Ascending aorta (tissue), 2 donors: ENCODE measurements at places on chromosomes 1 and 21. TPM values are rescaled to one million over a fixed set of nuclear protein-coding genes. Genes with fewer than 3 reads are reported as not detected.

WDR64 gene
- total RNA-seq = not detected

LCE6A gene
- total RNA-seq = not detected

MATN1 gene
- total RNA-seq = 0.85 TPM

SLX9 gene
- total RNA-seq = 0.75 TPM

DNA sequence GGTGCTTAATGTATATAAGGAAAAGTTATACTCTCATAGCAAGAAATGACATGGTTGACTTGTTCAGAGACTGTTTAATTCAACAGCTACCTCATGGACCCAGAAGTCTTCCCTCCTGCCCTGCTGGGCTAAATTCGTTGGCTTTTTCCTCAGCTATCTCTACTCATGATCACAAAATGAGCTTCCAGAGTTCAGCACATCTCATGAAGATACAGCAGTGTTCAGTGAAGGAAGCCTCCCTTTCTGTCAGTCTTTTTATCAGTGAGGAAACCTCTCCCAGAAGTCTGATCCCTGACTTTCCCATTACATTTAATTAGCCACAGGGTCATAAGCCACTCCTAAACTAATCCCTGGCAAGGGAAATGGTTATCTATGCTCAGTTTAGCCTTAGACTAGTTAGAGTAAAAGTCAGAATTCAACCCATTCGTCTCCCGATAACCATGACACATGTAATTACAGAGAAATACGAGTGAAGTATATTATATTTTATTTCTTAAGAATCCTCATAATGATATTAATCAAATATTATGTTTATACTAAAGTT lies 97.5 kb downstream of the DENND1B start:
- no peaks in the 10 kb centered on the region for H3K27me3 ChIP-seq
- no peak overlapping the region for H3K27ac ChIP-seq
- no peaks in the 10 kb centered on the region for H3K4me1 ChIP-seq
- no peaks in the 10 kb centered on the region for H3K36me3 ChIP-seq
- H3K4me3 ChIP-seq = no peak overlapping the region

GRCh38 chr1:108129999-108130398 lies 70.1 kb downstream of the SLC25A24 start:
- no peak overlapping the region for H3K27ac ChIP-seq
- H3K4me3 ChIP-seq = no peak overlapping the region
- H3K4me1 ChIP-seq = no peaks in the 10 kb centered on the region
- H3K36me3 ChIP-seq = peaks cover 7% of the 10 kb centered on the region

- H3K4me3 ChIP-seq = no peak overlapping the region
- peaks cover 9% of the 10 kb centered on the region for H3K36me3 ChIP-seq
- H3K4me1 ChIP-seq = peaks cover 8% of the 10 kb centered on the region
- H3K27ac ChIP-seq = peak overlapping the region; percentile 58
- no peak for DNase-seq
Observed at GRCh38 chr1:162018418-162018817, 5.3 kb downstream of the OLFML2B start.

- DNase-seq = no peak
- H3K4me3 ChIP-seq = no peak overlapping the region
- H3K27me3 ChIP-seq = no peaks in the 10 kb centered on the region
- H3K36me3 ChIP-seq = no peaks in the 10 kb centered on the region
- no peak overlapping the region for H3K27ac ChIP-seq
Observed at GRCh38 chr21:40016667-40017066, 149.4 kb downstream of the PCP4 start.

GRCh38 chr1:111274653-111275052 lies 16.0 kb upstream of the CHIA start:
- H3K36me3 ChIP-seq = no peaks in the 10 kb centered on the region
- H3K4me1 ChIP-seq = no peaks in the 10 kb centered on the region
- no peak overlapping the region for H3K27ac ChIP-seq
- no peak overlapping the region for H3K4me3 ChIP-seq

DNA sequence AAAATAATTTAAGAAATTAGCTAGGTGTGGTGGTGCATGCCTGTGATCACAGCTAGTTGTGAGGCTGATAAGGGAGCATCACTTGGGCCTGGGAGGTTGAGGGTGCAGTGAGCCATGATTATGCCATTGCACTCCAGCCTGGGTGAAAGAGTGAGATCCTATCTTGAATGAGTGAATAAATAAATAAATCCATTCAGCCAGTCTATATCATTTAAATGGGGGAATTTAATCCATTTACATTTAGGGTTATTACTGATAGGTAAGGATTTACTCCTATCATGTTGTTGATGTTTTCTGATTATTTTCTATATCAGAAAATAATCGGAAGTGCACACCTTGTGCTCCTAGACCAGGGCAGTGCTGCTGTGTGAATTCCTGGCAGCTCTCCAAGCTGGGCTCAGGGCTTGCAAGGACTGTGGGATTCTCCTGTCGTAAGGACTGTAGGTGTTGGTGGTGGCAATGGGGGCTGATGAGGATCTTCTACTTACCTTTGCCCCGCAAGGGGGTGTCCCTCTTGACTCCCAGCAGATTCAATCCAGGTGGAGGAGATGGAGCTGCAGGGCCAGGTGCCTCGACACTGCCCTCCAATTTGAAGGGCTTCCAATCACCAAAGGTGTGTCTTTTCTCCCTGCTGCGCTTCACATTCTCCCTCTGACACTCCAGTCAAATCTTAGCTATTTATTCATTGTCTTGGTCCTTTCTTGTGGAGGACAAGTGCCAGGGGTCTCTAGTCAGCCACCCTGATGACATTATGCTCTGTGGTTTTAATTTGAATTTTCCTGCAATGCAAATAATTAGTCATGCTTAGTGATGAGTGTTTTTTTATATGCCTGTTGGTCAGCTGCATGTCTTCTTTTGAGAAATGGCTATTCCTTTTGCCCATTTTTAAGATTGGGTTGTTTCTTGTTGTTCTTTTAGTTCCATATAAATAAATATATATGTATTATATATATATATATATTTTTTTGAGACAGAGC lies 14.1 kb upstream of the TRAPPC10 start:
- no peaks in the 10 kb centered on the region for H3K27me3 ChIP-seq
- H3K4me3 ChIP-seq = no peak overlapping the region

- H3K4me3 ChIP-seq = no peak overlapping the region
- H3K27me3 ChIP-seq = no peaks in the 10 kb centered on the region
- peaks cover 2% of the 10 kb centered on the region for H3K36me3 ChIP-seq
- no peak for DNase-seq
- H3K4me1 ChIP-seq = peaks cover 11% of the 10 kb centered on the region
- no peak overlapping the region for H3K27ac ChIP-seq
Observed at GRCh38 chr1:53288790-53289429, 39.0 kb downstream of the LRP8 start.

DNA sequence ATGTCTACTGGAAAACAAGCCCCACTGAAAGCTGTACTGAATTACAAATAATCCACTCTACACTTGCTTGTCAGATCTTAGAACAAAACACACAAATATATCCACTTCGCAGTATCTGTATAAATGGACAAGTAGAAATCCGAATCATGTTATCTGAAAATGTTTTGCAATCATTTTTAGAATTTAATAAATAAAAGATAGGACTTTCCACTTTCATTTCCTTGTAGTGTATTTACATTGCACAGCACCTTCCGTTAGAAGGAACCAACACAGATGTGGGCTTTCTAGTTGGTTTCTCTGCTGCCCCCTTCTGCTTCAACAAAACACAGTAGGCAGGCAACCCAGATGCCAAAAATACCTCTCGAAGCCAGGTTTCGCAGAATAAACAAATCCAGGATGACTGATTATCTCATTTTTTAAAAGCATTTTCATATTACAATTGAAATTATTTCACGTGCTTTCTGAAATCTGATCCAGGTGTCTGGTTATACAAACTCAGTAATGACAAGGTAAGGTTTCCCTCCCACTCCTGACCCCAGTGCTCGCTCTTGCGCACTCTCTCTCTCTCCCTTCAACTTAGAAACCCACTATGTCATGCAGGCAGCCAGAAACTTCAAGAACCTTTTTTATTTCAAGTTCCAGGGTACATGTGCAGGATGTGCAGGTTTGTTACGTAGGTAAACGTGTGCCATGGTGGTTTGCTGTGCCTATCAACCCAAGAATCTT lies 389.9 kb downstream of the SMYD3 start:
- DNase-seq = no peak
- H3K27ac ChIP-seq = no peak overlapping the region
- H3K36me3 ChIP-seq = no peaks in the 10 kb centered on the region
- H3K27me3 ChIP-seq = no peaks in the 10 kb centered on the region
- H3K4me1 ChIP-seq = no peaks in the 10 kb centered on the region

DNA sequence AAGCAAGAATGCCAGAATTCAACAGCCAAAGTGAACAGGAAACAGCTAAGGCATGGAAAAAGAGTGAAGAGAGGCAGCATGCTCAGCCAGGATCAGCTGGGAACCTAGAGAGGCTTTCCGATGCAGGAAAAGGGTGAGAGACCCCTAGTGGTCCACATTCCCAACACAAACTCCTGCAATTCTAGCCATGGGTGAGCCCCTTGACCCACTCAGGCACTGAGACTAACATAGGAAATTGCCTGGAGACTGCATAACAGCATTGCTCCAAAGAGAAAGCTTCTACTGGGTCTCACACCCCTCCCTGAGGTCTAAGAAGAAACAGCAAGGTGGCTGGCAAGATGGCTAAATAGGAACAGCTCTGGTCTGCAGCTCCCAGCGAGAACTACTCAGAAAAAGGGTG lies 123.2 kb downstream of the LHX8 start:
- no peaks in the 10 kb centered on the region for H3K4me1 ChIP-seq
- DNase-seq = no peak
- H3K4me3 ChIP-seq = no peak overlapping the region
- no peaks in the 10 kb centered on the region for H3K27me3 ChIP-seq
- no peak overlapping the region for H3K27ac ChIP-seq

DNA sequence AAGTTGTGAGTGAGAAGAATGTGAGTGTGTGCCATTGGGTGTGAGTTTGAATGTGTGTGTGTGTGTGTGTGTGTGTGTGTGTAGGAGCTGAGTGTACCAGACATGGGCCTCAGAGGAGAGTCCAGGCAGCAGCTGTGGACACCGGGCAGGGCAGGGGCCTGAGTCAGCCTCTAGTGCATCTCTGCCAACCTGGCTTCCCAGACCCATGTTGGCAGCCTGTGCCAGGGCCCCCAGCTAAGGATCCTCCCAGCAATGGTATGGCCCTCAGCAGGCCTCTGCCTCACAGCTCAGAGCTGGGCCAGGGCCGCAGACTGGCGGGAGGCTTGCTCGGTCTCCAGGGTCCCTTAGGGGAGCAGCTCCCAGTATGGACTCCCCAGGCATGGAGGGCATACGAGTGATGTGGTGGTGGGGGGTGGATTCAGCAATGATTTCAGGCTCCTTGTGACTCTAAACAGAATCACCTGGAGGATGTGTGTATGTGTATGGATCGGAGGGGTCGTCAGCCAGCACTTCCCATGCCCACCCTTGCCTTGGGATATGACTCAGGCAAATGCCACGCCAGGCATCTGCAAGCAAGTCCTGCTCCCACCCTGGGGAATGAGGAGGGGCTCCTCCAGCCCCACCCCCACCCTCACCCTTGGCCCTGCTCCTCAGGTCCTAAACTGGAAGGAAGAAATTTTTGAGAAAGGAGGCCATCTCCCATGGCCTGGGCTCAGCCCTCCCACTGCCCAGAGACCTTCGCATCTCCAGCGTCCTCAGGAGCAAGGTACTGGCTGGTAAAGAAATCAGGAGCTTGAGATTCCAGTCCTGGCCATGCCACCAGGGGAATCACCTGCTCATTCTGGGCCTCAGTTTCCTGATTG lies 1.8 kb upstream of the FOXO6 start:
- peaks cover 29% of the 10 kb centered on the region for H3K4me1 ChIP-seq
- H3K27ac ChIP-seq = peak overlapping the region; percentile 32
- H3K4me3 ChIP-seq = no peak overlapping the region
- H3K27me3 ChIP-seq = no peaks in the 10 kb centered on the region
- no peaks in the 10 kb centered on the region for H3K36me3 ChIP-seq

GRCh38 chr1:151779852-151780251 lies 10.4 kb downstream of the TDRKH start:
- H3K36me3 ChIP-seq = peaks cover 7% of the 10 kb centered on the region
- H3K27ac ChIP-seq = no peak overlapping the region
- no peak overlapping the region for H3K4me3 ChIP-seq
- H3K27me3 ChIP-seq = no peaks in the 10 kb centered on the region
- no peak for DNase-seq
- H3K4me1 ChIP-seq = no peaks in the 10 kb centered on the region

DNA sequence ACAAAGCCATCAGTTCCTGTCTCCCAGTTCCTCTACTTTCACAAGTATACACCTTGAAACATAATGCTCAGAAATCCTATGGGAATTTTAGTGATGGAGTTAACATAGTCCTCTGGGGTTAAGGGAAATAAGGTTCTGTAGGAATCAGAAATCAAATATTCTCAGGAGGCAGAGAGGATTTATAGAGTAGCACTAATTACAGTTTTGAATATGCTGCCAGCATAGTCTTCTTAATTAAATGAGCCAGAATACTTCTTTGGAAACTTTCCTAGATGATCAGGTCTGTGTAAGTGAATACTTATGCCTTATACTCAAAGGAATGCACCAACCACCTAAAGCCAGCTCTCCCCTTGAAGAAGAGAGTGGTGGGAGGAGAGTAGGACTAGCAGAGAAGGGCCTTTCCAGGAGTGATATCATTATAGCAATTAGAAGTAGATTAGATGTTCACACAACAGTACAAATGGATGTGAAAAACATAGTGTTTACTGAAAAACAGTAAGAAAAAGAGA lies 31.4 kb upstream of the DIRAS3 start:
- no peaks in the 10 kb centered on the region for H3K4me1 ChIP-seq
- H3K27ac ChIP-seq = no peak overlapping the region
- H3K36me3 ChIP-seq = no peaks in the 10 kb centered on the region
- no peaks in the 10 kb centered on the region for H3K27me3 ChIP-seq
- H3K4me3 ChIP-seq = no peak overlapping the region

GRCh38 chr21:43940329-43941050 lies 71.6 kb upstream of the TRAPPC10 start:
- H3K27me3 ChIP-seq = no peaks in the 10 kb centered on the region
- no peak overlapping the region for H3K27ac ChIP-seq
- H3K4me3 ChIP-seq = no peak overlapping the region
- peaks cover 3% of the 10 kb centered on the region for H3K4me1 ChIP-seq
- no peak for DNase-seq
- H3K36me3 ChIP-seq = no peaks in the 10 kb centered on the region

GRCh38 chr1:62304515-62304914 lies 14.7 kb downstream of the KANK4 start:
- H3K4me3 ChIP-seq = no peak overlapping the region
- no peak overlapping the region for H3K27ac ChIP-seq
- no peaks in the 10 kb centered on the region for H3K4me1 ChIP-seq
- DNase-seq = no peak

DNA sequence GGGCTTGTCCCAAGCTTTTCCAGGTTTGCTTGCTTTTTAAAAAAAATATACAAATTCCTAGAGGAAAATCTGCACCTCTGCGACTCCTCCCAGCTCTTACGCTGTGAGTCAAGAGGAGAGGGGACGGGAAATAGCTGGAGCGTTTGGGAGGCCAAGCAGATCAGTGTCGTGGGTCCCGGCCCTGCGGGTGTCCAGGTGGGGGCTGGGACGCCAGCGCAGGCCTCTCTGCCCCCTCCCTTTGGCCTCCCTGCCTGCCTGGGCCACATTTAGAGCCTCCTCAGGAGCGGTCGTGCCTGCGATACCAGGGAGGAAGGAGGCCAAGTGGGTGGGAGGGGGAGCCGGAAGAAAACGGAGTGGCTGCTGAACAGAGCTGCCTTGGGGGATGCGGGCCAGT lies 9.0 kb downstream of the WNT4 start:
- no peak overlapping the region for H3K27ac ChIP-seq
- H3K4me3 ChIP-seq = no peak overlapping the region
- DNase-seq = no peak
- H3K36me3 ChIP-seq = no peaks in the 10 kb centered on the region
